NCI-H510A (cell line): ENCODE measurements at places on chromosomes 2 and 18.
A peak's percentile ranks its signal among the peaks of the same experiment; 100 is the strongest.

DNA sequence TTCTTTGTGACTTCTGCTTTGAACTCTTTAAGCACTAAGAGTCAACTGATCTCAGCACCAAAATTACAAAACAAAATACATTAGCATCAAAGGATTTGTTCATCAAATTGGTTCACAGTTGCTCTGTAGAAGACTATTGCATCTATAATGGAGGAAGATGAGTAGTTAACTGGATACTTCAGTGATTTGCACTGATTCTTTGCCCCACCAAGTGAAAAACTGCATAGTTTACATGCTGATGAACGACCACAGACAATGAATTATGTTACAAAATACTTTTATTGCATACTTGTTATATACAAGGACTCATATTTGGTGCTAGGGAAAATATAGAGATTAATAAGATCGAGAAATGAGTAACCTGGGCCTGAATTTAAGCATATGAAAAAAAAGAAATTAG lies 107.2 kb downstream of the SCG2 start:
- no peak for DNase-seq

GRCh38 chr2:125730921-125731320 lies 925.0 kb upstream of the GYPC start:
- DNase-seq = no peak

GRCh38 chr18:74862094-74862493 lies 264.4 kb downstream of the ZNF407 start:
- no peak for DNase-seq

GRCh38 chr18:30280861-30281470 lies 761.6 kb downstream of the DSC3 start:
- DNase-seq = peak; percentile 6

DNA sequence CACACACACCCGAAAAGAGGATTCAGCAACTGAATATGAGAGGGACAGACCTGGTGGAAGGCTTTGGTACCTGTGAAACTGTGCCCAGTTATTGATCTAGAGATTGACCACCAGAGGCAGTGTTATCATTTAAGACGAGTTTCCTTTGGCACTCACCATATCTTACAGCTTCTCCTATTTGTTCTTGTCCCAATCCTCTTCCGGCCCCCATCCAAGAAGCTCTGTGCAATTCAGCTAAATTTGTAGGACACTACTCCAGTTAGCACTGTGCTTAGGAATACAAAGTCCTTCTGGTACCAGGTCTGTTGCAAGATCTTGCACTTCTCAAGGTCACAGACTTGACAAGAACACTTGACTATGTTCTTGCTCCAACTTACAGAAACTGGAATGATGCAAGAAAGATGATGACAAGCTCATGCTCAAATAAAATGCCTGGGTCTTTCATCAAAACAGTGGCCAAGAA lies 177.7 kb downstream of the TMEM247 start:
- peak; percentile 9 for DNase-seq

- DNase-seq = no peak
These were observed 11.8 kb downstream of the ARHGAP15 start for GRCh38 chr2:143140864-143141661.

GRCh38 chr2:224042191-224042696 lies 3.2 kb upstream of the SERPINE2 start:
- DNase-seq = no peak

DNA sequence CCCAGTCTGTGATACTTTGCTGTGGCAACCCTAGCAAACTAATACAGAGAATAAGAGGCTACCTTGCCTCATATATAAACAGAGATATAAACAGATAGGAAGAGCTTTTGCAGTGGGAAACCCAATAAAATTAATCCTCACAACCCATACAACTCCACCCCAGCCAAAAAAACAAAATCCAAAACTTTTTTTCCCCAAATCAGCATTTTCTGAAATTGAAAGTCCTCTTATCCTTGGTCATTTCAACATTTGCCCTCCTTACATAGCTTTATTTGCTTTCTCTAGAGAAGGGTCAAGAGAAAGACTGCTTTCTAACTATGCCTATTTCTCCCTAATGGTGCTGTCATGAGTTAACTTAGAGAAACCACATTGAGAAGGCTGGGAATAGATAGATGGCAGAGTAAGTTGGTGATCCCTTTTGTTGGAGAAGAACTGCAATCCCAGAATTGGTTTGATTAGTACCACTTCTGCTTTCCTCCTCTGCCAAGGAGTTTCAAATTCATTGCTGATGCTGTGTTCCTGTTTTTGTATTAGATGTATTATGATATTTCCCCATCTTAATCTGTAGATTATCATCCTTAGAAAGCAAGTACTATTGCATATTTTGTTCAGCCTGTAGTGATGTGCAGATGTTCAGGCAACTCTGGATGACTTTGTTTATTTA lies 76.5 kb upstream of the B3GNT2 start:
- no peak for DNase-seq

- no peak for DNase-seq
These were observed 114.9 kb downstream of the PMS1 start for GRCh38 chr2:189899101-189899500.

DNA sequence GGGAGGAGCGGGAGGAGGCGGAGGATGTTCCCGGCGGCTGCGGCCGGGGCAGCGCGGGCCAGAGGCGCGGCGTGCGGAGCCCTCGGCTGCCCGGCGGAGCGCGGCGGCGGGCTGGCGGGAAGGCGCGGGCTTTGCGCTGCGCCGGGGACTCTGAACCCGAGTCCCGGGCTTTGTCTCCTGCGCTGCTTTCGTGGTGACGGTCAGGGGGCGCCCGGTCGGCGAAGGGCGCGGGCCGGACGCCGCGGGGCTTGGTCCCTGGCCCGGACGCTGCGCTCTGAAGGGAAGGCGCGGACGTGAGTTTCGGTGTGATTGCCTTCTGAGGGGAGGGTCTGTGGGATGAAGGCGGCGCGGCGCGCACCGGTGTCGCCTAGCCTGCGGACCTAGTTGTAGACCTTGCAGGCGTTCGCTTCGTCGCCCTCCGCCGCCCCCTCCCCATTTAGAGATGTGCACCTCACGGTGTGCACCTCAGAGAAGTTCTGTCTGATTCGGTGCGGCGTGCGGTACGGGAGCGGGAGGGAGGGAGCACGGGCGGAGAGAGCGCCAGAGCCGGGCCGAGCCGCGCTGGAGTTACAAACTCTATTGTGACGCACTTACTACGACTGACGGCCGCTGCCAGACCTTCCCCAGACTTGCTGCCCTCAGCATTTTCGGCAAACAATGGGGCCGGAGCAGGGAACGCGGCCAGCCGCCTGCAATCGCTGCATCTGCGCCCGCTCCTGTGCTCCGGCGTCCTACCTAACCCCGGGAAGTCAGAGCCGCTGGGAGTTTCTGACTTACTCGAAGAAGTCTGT lies 2.1 kb downstream of the BCL2L11 start:
- peak; percentile 61 for DNase-seq

GRCh38 chr2:64259312-64259711 lies 115.1 kb upstream of the PELI1 start:
- no peak for DNase-seq

DNA sequence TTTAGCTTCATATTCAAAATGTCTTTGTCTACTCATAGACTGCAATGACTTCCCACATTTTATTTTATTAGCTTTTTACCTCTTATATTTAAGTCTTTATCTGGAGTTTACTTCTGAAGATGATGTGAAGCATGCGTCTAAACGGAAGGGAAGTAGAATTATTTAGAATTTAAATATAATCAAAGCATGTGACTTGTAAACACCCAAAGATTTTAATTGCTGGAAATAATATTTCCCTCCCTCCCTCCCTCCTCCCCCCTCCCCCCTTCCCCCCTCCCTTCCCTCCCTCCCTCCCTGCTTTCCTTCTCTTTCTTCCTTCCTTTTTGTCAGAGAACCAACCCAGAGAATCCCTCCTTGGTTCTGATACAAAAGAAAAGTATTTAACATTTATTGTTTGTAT lies 2.1 kb upstream of the LANCL1 start:
- DNase-seq = no peak

DNA sequence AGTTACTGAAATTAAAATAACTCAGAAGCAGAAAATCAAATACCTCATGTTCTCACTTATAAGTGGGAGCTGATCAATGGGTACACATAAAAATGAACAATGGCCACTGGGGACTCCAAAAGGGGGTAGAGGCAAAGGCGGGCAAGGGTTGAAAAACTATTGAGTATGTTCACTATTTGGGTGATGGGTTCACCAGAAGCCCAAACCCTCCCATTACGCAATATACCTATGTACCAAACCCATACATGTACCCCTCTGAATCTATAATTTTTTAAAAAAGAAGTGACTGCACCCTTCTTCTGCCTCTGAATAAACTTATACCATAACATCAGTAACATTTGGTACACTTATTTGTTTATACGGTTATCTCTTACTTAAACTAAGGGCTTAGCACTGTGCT lies 119.4 kb downstream of the ZRANB3 start:
- DNase-seq = no peak
